ENCODE measurements at places on chromosomes 6 and 20. TPM values are rescaled to one million over a fixed set of nuclear protein-coding genes. Genes with fewer than 3 reads are reported as not detected.
A peak's percentile ranks its signal among the peaks of the same experiment; 100 is the strongest.

Gene RNF217
- polyA plus RNA-seq: 1.5 TPM

Gene HDGFL1
- not detected for polyA plus RNA-seq

GRCh38 chr6:1605004-1605892, 4.5 kb upstream of the FOXC1 start:
- peak; percentile 61 for DNase-seq

DNA sequence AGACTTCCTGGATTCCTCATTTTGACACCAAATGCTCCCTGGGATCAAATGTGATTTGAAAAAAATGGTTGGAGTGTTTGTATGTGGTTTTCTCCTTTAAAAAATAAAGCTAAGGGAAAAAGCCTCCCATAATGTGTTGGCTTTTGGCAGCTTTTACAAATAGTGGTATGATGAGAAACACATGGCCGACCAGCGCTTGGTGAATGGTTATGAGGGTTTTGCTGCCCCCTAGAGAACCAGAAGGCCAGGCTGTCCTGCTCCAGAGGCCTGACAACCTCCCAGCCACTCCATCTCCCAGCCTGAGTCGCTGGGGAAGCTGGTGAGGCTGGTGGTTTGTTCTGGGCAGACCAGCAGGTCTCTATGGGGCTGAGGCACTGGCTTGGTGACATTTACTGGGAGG, 69.3 kb downstream of the CLIC5 start:
- no peak for DNase-seq

DNA sequence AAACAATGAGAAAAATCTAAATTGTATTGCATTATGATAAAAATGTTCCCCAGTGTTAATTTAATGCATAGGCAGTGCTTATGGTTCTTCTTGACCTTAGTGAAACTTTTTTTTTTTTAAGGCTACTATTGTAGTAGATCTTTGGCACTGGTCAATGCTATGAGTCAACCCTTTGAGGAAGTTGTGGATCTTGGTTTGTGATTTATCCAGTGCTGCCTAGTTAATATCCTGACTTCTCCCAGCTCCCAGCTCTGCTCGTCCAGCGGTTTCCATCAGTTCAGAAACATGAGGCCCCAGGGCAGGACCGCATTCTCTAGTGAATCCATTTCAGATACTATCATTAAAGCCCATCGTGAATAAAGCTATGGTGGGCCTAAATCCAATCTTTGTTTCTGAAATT, 364.5 kb upstream of the JARID2 start:
- DNase-seq: no peak

GRCh38 chr6:71349395-71349794, 60.8 kb downstream of the OGFRL1 start:
- DNase-seq: no peak

GRCh38 chr6:134675110-134676054, 274.5 kb downstream of the ALDH8A1 start:
- no peak for DNase-seq

Measured in spleen (tissue), 13 donors.